ENCODE measurements at places on chromosomes 16 and 17.

DNA sequence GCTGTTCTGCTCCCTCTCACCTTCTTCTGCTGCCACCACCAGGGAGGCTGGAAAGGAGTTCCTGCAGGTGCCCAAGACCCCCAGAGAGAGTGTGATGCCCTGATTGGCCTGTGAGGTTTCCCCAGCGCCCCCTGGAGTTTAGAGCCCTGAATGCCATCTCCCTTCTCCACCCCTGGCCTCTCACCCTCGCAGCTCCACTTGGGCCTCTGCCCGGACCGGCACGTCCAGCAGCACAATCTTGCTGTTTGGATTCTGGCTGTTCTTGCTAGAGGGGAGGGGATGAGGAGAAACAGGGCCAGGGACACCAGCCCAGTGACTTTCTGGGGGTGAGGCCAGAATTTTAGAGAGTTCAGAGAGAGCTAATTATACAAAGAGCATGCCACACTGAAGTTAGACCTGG lies 12.5 kb upstream of the FAM171A2 start:
- no peak for DNase-seq

DNA sequence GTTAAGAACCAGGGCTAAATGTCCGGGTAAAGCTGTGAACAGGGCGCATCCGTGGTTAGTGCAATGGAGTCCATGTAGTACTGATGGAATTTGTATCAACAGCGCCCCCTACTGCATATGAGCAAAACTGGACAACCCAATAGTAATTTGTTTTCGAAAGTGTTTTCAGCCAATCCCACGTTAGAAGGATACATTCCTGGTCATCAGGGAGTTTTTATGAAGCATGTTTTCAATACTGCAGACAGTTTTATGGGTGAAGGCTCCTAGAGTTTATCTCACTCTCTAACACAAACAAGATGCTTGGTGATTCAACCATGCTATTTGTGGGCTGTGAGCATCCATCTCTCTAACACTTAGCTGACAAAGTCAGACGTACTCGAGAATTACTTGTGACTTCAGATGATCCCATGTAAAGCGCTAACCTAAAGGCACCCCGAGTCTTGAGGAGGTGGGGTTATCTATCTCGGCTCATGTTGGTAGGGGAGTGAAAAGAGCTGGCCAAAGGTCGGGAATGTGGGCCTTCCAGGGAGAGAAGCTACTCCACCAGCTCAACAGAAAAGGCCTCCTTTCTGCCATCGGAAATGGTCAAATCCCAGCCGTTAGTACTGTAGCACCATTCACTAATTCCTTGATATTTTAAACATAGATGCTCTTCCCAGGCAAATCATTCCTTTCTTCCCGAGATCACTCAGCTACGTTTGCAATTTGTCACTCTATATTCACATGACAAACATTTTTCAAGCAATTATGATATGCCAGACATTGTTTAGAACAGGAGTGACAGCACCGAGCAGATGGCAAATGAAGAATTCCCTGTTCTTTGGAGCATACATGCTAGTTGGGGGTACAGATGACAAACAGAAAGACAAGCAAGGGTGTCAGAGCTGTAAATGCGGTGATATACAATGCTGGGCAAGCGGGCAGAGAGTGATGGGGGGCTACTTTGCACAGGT lies 46.9 kb upstream of the HNF1B start:
- DNase-seq: no peak

DNA sequence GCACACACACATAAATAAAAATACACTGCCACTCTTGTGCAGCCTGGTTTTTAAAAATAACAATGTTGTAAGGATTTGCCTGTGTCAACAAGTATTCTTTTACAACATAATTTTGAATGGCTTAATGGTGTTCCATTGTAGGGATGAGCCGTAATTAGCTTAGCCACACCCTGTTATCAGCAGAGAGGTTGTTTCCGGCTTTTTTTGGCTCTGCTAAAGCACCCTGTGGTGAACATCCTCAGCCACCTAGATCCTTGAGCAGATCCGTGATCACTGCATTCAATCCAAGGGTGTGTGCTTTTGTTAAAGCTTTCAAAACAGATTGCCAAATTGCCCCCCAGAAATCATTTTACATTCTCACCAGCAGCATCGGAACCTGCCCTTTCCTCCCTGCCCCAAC lies 7.0 kb downstream of the KATNB1 start:
- DNase-seq: no peak

GRCh38 chr17:79659376-79659775 lies 48.5 kb upstream of the RBFOX3 start:
- DNase-seq: no peak

DNA sequence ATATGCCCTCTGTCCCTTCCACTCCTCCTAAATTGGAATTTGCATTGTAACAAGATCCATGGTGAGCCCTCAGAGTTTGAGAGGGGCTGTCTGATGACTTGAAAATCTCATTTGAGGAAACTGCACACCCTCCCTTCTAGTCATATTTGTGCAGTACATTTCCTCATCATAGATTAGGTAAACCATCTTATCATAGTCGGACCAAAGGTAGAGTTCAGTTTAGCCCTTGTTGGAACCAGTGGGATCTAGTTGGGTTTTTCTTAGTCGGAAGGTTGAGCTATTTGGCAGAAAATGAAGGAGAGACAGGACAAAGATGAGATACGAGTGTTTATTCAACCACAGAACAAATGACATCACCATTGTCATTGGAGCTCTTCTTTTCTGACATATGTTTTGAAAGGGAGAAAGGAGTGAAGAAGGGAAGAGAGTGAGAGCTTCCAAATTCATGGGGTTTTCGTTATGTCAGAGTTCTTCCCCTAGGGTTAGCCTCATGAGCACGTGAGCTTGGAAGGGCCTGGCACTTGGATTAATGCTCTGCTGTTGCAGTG lies 15.8 kb upstream of the KRT20 start:
- no peak for DNase-seq

- no peak for DNase-seq
Observed at GRCh38 chr17:50055426-50056216, at the start of gene ITGA3. Gene ITGA3, plus strand, starts transcription at chr17:50056110. Its CDS starts 330 bp downstream, at chr17:50056440.

GRCh38 chr16:46911038-46911437 lies 26.9 kb downstream of the GPT2 start:
- no peak for DNase-seq

- no peak for DNase-seq
Observed at GRCh38 chr17:39001703-39002637, 34.8 kb upstream of the FBXO47 start.

DNA sequence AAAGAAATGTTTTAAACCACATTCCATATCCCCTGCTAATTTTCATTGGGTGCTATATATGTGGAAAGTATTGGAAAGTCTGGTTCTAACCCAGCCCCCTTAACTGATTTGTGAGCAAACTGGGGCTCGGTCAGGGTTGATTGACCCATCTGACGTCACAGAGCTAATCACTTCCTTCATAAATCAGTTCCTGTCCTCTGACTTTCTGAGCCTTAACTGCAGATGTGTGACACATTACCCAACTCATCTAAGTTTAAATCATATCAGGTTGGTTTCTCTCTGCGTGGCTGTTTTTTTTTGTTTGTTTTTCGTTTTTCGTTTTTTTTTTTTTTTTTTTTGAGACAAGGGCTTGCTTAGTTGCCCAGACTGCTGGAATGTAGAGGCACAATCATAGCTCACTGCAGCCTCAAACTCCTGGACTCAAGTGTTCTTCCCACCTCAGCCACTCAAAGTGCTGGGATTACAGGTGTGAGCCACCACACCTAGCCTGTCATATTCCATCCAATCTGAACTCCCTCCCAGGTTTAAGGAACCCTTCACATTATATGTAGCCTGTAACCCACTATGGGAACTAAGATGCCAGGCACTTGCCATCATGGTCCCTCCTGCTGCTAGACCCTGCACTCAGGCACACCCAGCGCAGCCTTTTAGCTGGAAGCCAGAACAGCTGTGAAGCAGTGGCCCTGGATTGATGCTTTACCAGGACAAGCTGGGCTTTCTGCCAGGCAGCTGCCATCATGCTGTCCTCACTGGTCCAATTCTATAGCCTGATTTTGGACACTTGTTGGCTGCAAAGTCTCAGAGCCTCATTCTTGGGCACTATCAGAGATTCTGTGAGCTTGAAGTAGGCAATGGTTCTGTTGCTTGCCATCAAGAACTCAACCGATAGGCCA lies 6.9 kb upstream of the BPTF start:
- no peak for DNase-seq

DNA sequence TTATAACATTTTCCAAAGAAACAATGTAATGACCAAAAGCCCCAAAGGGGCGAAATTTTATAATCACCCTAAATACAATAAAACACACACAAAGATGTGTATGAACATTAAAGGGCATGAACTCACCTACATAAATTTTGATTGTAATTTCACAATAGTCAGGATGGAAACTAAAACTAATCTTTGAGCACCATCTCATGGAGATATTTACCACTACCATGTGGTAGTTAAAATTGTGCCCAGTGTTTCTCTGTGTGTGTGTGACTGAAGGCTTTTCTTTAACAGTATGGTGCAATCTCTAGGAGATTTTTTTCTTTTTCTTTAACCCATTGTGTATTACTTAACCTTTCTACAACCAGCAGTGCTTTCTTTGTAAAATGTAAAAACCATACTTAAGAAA lies 19.7 kb upstream of the MEIOC start:
- DNase-seq: peak; percentile 52

- DNase-seq: no peak
Observed at GRCh38 chr16:68090533-68090932, 5.4 kb downstream of the NFATC3 start.

- no peak for DNase-seq
Observed at GRCh38 chr16:24477492-24477891, 61.9 kb upstream of the RBBP6 start.

- DNase-seq: no peak
Observed at GRCh38 chr16:11624636-11625607, 38.2 kb upstream of the LITAF start.

DNA sequence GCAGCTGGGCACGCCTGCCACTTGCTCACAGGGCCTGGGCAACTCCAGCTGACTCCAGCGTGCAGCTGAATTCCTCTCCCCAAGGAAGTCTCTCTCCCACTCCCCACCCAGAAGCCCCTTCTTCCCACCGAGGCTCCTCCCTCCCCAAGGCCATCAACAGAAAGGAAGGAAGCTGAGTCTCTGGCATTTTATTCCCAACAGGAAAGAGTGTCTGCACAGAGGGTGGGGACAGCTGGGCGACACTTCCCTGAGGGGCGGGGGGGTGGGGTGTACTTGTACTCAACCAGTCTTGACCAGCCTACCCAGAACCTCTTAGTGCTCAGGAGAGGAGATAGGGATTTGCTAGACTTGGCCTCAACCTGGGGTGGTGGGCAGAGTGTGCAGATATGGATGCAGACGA lies at the start of gene EXOC3L1:
EXOC3L1 (minus strand) TSS at position 96 of the 400 bp plus-strand sequence. CDS start 460 bp downstream, outside the sequence.
- DNase-seq: no peak

DNA sequence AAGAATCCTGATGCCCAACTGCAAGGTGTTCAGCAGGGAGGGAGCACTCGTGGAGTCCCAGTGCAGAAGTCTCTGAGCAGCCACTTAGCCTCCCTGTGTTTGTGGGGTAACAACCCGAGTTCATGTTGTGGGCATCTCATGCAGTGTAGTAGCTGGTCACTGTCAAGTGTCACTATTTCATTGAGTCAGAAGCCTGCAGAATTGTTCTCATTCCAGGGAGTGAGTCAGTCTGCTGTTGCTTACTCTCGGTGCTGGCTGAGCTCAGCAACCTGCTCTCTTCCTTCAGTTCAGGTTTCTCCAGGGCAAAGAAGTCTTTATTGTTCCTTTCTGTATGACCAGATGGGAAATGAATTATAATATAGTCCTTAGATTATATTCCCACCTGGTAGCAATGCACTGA lies 24.1 kb downstream of the HMOX2 start:
- DNase-seq: peak; percentile 45

GRCh38 chr16:27703545-27703944 lies 153.6 kb downstream of the KATNIP start:
- DNase-seq: peak; percentile 3

DNA sequence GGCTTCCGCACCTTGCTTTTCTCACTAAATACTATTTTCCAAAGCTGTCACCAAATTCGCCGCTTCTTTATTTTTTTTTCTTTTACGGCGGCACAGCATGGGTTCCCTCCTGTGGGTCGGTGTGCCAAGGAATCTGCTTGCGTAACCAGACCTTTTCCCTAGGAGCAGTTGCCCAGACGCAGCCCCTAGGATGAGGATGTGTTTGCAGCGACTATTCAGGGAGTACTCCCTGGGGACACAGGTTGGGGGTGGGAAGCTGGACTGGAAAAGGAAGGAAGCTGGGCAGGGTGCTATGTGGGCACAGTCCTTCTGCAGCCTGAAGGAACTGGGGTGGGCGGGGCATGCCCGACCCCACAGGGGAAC lies 49.0 kb upstream of the ZCCHC14 start:
- no peak for DNase-seq

DNA sequence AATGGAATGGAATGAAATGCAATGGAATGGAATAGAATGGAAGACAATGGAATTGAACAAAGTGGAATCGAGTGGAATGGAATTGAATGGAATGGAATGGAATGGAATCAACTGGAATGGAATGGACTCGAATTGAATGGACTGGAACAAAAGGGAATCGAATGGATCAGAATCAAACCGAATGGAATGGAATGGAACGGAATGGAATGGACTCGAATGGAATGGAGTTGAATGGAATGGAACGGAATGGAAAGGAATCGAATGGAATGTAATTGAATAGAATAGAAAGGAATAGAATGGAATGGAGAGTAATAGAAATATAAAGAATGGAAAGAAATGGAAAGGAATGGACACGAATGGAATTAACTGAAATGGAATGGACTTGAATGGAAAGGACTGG lies 475.2 kb upstream of the WSB1 start:
- no peak for DNase-seq

DNA sequence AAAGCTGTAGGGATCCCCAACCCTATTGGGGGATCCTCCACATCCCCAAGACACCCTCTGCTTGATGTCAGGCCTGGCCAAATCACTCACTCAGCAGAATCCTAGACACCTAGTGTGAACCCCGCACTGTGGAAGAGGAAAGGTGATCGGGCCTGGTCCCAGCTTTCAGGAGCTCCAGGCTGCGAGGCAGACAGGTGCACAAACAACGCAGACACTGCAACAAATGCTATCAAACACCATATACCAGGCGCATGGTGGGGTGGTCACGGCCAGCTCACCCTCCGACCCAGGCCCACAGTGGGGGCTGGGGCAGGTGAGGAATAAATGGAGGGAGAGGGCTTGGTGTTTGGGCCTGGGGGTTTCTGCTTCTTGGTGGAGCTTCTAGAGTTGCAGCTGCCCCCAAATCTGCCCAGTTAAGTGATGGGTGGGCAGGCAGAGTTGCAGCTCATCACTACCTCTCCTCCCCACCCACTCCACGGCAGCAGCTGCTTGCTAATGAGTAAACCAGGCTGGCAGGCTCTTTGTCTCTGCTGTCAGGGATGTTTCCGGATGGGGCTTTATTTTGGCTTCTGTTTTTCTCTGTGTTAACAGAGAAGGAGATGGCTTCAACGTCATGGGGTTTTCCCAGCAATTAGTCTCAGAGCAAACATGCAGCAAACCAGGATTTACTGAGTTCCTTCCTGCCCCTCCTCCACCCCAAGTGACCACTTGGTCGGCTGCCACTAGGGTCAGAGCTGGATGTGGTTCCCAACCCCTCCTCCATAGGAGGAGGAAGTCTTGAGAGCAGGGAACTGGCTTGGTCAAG lies 46.6 kb downstream of the PECAM1 start:
- DNase-seq: no peak

GRCh38 chr17:72158895-72159885 lies 38.4 kb downstream of the SOX9 start:
- DNase-seq: no peak

GRCh38 chr17:52606098-52606497 lies 447.6 kb upstream of the CA10 start:
- peak; percentile 4 for DNase-seq

- DNase-seq: no peak
Observed at GRCh38 chr17:15412606-15413005, 54.8 kb downstream of the CDRT4 start.

- no peak for DNase-seq
Observed at GRCh38 chr17:71428897-71429296, 691.9 kb upstream of the SOX9 start.

- DNase-seq: no peak
Observed at GRCh38 chr16:87592018-87592712, 10.1 kb upstream of the JPH3 start.
